Substantia nigra (tissue), 51 donors: ENCODE measurements at places on chromosomes 1 and 21.

DNA sequence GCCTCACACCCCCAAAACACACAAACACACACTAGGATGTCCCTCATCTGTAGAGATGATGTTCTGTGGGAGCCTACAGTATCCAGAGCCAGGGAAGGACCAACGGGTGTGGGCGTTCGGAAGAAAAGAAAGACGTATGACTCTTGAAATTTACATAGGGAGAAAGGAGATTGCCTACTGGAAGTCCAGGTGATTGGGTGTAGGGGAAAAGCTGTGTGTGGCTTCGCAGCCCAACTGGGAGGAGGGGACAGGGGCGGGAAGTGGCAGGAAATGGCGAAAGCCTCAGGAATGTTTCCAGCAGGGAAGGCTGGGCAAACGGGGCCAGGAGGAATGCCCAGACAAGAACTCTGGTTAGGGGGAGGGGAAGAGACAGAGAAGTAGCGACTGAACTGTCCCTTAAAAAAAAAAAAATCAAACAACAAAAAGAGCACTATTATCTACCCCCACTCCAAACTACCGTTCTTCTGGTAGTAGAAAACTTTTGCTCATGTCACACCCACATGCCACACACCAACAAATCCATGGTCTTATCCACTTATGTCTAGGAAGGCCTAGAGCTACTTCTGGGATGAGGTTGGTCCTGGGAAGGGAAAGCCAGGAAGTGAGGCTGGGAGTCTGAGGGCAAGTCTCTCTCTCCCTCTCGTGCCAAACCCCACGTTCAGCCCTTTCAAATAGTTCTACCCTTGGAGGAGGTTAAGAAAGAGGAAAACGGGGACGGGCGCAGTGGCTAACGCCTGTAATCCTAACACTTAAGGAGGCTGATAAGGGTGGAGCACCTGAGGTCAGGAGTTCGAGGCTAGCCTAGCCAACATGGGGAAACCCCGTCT, 1.8 kb upstream of the CKS1B start:
- peak; percentile 36 for DNase-seq

DNA sequence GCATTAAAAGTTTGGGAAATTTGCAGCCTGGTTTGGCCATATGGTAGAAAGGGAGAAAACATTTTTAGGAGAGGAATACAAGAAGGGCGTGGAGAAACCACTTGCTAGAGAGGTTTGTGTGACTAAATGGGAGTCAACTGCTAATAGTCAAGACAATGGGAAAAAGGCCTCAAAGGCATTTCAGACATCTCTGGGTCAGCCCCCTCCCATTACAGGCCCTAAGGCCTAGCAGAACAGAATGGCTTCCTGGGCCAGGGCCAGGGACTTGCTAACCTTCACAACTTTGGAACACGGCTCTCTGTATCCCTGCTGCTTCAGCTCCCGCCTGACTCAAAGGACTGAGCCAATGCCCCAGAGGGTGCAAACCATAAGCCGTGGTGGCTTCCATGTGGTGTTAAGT, 752.3 kb upstream of the ADAMTS5 start:
- DNase-seq: no peak

DNA sequence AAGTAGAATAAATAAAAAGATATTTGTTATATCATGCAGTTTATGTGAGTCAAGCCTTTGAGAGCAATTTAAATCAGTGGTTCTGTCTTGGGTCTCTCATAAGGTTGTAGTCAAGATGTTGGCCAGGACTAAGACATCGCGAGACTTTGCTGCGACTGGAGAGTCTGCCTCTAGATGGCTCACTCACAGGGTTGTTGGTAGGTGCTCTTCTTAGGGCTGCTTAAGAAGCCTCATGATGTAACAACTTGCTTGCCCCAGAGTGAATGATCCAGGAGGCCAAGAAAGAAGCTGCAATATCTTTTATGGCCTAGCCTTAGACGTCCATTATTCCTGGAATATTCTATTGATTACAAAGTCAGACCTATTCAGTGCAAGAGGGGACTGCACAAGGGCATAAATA, 73.1 kb upstream of the CACHD1 start:
- DNase-seq: no peak

- no peak for DNase-seq
Observed at GRCh38 chr1:9784508-9785133, 39.1 kb downstream of the CLSTN1 start.

DNA sequence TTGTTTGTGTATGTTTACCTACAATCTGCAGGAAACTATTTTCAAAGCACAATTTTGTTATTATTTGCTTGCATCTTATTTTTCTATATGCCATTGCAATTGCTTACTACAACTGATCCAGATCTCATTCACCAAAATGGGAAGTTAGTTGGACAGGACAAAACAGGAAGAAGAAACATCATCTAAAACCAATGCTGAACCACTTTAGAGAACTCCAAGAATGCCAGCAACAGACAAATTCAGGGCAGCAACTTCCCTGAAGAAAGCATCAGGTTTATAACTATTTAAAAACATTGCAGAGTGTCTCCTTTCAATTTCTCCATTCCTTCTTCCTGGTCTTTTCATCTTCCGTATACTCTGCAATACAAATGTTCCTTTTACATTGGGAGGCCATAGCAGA, 82.4 kb upstream of the SMYD2 start:
- no peak for DNase-seq

DNA sequence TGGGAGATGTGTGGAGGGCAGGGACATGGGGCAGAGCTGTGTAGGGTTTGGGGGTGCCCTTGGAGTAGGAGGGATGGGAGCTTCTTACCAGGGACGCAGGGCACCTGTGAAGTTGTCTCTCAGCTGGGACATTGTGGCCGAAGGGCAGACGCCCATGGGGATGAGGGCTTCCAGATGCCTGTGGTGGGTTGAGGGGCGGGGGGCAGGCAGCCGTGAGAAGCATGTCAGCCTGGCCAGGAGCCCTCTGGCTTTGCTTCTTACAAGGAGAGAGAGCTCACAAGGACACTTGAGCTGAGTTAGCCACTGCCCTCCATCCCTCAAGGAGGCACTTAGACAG, 8.5 kb downstream of the A3GALT2 start:
- no peak for DNase-seq

DNA sequence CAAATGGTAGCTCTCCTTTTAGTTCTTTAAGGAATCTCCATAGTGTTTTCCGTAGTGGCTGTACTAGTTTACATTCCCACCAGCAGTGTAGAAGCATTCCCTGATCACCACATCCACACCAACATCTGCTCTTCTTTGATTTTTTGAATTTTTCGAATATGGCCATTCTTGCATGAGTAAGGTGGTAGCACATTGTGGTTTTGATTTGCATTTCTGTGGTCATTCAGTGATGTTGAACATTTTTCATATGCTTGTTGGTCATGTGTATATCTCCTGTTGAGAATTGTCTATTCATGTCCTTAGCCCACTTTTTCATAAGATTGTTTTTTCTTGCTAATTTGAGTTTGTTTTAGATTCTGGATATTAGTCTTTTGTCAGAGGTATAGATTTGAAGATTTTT, 84.6 kb upstream of the B3GALT2 start:
- no peak for DNase-seq

- DNase-seq: no peak
Observed at GRCh38 chr1:29211086-29212030, 19.4 kb downstream of the MECR start.

GRCh38 chr1:7253118-7253480, 467.8 kb downstream of the CAMTA1 start:
- no peak for DNase-seq

GRCh38 chr21:31482460-31482859, 138.4 kb upstream of the TIAM1 start:
- no peak for DNase-seq

DNA sequence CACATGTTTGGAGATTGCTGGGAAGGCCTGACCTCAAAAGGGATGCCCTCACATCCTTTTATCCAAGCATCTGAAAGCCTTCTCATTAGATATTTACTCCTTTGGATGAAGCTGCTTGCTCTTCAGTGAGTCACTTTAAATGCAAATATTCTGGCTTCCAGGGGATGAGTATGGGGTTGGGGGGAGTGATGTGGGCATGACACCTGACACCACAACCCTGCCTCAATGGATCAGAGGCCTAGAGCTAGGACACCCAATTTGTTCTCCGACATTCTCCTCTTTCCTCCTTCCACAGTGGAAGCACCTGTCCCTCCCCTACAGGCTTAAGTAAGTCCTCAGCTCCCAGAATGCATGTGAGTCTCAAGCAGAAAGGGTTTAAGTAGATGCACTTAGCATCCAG, 238.3 kb downstream of the OMA1 start:
- no peak for DNase-seq

GRCh38 chr1:29563092-29563491, 326.8 kb downstream of the PTPRU start:
- no peak for DNase-seq

- no peak for DNase-seq
Observed at GRCh38 chr1:105483436-105483835, 1573.0 kb upstream of the PRMT6 start.

DNA sequence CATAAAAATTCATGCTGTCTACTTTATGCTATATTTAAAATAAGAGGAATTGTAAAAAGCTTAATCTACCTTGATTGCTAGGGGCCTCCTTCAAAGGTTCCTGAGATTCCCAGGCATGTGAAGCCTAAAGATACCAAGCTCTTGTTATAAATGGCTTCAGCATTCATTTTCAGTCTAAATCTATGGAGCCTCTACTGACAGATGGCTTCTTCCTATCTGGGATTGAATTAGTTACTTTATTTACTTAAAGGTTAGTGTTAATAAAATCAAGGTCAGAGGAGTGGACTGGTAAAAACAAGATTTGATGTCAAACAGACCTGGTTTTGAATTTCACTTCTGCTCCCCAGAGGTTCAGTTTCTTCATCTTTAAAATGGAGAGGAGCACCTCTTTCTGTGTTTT, 93.7 kb downstream of the TNNI3K start:
- no peak for DNase-seq

GRCh38 chr1:7565099-7565750, 205.9 kb upstream of the VAMP3 start:
- no peak for DNase-seq

- DNase-seq: no peak
Observed at GRCh38 chr1:113975211-113975895, 3.9 kb upstream of the OLFML3 start.

DNA sequence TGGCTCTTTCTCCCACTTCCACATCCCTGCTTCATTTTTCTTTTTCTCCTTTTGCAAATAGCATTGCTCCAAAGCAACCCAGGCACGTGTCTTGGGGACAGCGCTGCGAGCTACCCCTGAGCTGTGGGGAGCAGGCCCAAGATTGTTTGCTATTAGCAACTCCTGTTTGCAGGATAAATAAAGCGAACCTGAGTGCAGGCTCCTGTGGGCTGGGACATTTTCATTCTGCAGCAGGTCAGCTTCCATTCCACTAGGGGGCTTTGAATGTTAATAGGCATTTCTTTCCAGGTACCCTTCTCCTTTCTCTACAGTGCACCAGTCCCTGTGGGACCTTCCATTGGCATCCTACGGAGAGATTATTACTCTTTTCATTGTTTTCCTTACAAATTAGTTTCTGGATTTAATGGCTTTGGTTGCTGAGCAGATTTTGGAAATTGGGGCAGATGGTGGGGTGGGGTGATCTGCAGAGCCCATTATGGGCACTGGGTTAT, 54.0 kb downstream of the OLFML3 start:
- DNase-seq: no peak

GRCh38 chr1:47479664-47480063, 41.8 kb downstream of the FOXD2 start:
- DNase-seq: no peak

DNA sequence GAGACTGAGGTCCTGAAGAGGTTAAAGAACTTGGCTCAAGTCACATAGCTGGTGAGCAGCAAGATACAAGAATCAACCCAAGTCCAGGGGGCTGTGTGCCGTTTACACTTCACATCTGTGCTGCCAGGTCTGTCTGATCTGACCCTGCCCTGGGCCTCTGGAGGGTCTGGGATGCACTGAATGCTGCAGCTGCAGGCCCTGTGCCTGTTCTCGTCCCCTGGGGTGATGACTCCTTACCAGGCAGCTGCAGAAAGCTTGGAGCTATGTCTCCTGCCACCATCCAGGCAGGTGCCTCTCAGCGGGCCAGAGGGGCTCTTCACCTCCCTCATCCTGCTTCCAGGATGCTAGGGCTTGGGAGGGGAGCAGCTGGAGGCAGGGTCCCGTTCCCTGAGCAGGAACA, 63.5 kb downstream of the LRRN2 start:
- no peak for DNase-seq

DNA sequence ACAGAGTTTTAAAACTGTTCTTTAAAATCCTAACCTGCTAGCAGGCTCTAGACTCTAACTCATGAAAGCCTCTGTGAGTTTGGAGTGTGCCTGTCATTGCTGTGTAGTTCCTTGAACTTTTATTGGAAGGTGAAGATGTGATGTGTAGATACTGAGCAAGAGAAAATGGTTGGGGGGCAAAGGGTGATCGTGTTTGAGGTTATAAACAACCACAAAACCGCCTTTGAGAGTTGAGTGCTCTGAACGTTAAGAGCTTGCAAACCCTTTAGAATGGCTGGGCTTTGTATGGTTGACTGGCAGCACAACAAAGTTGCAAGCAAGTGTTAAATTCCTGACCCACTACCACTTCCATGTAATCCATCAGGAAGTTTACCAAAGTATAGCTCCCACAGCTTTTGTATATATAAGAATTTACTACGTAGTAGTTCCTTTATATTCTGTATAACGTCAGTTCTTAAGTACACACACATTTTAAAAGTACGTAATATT, 19.6 kb downstream of the BACE2 start:
- no peak for DNase-seq

DNA sequence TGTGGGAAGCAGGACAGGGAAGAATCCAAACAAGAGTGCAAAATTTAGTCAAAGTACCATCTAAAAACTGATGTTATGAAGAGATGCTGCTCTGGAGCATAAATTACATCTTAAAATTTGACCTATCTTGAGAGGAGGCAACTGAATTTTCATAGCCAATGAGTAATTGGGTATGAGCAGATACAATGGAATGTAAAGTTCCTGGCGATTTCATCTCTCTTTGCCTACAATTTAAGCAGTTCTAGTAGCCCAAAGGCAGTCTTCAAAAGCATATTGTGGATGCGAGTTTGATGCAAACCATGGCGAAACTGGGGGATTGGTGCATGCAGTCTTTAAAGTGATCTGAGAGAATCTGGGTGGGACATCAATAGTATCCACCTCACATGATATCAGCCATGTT, 1265.9 kb downstream of the BRINP3 start:
- DNase-seq: no peak

DNA sequence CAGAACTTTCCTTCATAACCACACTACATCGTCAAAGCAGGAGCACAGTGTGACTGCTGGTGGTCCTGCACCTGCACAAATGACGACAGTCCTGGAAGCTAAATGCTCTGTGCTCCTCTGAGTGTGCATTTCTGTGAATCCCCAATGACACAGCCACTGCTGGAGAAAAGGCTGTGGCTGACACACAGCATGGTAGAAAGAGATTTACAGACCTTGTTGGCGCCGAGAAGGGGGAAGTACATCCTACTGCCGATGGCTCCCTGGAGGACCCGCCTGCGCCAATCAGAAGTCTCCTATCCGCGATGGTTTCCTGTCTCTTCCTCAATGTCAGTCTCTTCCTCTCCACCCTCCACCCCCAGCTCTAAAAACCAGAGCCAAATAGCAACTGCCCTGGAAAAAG, 115.4 kb upstream of the RAB4A start:
- DNase-seq: no peak

DNA sequence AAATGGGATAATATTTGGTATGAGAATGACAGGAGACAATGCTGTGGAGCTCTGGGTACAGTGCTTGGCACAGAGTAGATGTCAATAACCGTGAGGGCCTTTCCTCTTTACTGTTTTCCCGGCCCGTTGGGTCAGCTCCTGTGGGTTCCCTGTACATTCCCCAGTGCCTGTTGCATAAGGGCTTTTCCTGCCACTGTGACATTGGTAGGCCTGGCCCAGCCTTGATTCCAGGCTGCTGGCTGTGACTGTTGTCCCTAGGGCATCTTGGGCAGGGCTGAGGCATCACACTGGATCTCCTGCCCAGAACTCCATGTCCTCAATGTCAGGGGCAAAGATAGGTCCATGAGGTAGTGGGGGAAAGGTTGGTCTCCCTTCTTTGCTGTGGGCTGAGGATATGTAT, 25.8 kb upstream of the MYCL start:
- no peak for DNase-seq
